GM12865 (cell line): ENCODE measurements at places on chromosomes 12 and 14.

GRCh38 chr14:92565718-92566115, 52.1 kb downstream of the RIN3 start:
- DNase-seq: no peak

GRCh38 chr12:3342051-3342450, 149.0 kb upstream of the PRMT8 start:
- peak; percentile 6 for DNase-seq

GRCh38 chr14:89339158-89339557, 77.9 kb downstream of the FOXN3 start:
- DNase-seq: no peak

GRCh38 chr14:70156592-70156991, 32.2 kb downstream of the SLC8A3 start:
- no peak for DNase-seq

DNA sequence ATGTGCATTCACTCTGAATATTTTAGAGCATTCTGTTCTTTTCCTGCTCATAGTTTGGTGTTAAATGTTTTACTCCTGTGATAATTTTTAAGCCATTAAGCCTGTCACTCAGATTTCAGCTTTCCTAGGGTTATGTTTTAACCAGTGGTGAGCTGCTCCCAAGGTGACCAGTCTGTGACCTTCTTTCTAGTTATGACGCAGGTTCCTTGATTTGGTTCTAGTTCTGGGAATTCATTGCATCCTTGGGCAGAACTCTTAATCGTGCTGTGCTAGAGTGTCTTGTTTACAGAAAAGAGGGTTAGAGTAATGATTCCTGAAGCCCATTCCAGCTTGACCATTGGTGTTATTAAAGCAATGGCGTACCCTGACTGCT, 2.2 kb downstream of the GABARAPL1 start:
- no peak for DNase-seq

DNA sequence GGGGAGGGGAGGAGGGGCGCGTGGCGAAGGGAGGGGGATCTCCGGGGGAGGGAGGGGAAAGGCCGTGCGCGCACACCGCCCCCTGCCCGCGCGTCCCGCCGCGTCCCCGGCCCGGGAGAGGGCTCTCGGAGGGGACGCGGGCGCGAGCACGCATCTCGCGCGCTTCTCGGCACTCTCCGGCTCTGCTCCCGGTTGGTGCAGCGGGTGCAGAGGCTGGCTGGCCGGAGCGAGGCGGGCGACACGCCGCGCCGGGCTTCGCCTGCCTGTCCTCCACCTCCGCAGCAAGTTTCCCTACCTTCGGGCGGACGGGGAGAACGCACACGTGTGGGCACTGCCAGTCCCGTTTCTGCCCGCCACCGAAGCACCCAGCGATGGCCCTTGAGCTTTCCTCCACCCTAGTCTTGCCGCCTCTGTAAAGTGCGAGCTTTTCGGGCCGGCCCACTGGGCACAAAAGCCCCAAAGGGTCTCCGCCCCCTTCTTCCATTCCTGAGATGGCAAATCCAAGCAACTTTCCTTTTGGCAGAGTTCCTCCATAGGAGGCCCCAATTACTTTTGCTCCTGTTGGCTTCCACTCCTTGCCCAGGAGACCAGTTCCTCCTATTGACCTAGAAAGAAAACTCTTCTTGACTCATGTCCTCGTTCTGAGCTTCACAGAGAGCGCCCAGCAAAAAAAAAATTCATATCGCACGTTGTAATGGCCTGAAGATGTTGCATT, 363 bp upstream of the CSAD start:
- DNase-seq: peak; percentile 91

GRCh38 chr12:11732023-11732422, 82.5 kb downstream of the ETV6 start:
- peak; percentile 76 for DNase-seq
